ENCODE measurements at places on chromosomes 7 and 10. TPM values are rescaled to one million over a fixed set of nuclear protein-coding genes. Genes with fewer than 3 reads are reported as not detected.

DNA sequence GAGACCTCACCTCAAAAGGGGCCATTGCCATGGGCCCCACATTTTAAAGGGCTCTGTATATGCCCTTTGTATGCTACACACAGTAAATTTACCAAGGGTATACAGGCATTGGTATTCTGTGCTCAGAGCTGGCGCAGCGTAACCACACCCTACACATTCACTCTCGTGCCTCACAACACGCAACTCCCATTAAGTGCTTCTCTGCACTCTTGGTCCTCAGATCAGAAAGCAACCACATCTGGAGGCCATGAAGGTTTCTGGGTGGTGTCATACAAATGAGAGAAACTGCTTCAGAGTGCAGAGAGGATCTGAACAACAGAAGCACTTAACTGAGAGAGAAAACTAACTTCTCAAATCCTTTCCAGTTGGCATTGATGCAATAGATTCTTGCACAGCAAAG lies 9.4 kb upstream of the CACUL1 start:
- DNase-seq: no peak

GRCh38 chr7:116588225-116588624 lies 63.4 kb downstream of the CAV1 start:
- no peak for DNase-seq

GRCh38 chr10:104084482-104085142 lies 1.1 kb downstream of the COL17A1 start:
- DNase-seq: no peak

- no peak for DNase-seq
Observed at GRCh38 chr7:142176901-142177300, 65.4 kb downstream of the MGAM2 start.

GNAI1 gene
- total RNA-seq: 24.5 TPM

DNA sequence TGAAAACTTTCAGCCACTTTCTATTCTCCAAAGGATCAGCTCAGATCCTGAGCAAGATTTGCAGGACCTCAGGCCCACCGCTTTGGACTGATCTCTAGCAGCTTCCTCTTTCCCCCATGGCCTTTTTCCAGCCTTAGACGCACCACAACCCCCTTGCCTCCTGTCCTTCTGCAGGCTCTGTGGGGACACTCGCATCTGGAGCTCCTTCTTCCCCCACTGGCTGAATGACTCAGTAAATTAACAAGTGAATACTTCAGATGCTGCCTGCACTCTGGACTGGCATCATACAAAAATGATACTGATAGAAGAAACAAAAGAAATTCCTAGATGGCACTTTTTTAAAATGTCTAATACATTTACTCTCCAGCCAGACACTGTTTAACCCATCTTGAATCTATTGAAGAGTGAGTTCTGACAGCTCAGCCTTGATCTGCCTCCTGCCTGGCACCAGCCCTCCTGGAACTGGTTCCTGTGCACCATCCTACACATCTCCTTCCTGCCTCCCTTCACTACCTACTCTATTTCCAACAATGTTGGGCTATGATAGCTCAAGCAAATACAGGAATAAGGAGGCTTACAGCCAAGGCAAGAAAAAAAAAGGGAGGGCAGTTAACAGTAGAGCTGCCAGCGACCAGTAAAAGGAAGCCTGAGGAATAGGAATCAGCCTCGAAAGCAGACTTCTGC lies 3.3 kb downstream of the FRMPD2 start:
- no peak for DNase-seq

GRCh38 chr10:50341987-50342386 lies 90.7 kb upstream of the ASAH2 start:
- no peak for DNase-seq

GRCh38 chr7:43646603-43647338 lies 63.9 kb downstream of the STK17A start:
- no peak for DNase-seq

DNA sequence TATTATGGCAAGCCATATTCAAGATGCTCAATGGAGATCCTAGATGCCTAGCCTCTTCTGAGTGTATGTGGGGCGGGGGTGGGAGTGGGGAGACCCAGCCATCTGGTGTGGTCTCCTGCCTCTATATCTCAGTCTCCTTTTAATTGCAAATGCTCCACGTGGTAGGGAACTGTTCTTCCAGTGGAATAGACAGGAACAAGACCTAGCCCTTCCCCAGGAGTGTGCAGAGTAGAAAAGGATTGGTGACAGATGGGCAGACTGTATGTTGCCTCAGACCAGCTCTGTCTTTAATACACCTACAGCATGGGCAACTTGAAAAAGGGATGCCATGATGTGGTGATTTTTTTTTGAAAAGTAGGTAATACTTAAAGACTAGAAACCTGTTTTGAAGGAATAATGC lies 12.6 kb downstream of the CYP3A5 start:
- no peak for DNase-seq

DNA sequence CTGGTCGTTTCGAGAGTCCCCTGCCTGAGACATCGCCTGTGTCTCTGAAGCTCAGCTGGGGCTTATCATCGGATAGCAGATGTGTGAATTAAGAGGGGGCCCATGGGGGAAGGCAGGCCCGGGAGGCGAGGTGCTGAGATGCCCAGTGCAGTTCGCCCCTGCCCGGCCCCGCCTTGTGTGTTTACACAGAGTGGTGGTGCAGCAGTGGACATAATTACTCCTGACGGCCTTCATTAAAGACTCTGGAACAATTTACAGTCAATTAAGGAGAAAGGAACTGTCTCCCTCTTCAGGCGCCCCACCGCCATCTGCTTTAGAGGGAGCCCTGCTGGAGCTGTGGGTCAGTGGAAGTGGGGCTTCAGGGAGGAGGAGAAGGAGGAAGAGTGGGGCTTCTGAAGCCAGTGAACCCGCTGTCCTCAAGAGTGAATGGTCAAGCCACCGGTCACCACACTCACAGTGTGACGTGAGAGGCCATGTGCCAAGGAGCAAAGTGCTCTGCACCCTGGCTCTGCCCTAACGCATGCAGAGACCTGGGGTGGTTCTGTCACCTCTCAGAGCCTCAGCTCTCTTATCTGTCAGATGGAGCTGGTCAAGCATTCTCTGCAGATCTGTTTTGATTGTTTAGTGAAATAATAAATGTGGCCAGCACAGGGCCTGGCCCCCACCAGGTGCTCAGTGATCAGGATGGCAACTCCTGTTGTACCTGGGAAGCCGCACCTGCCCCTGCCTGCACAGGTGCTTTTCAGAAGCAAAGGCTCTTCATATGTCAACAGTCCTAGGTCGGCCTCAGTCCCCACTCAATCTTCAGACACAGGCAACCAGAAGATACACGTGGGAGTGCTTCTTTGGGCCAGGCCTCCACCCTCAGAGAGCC lies 65.6 kb downstream of the CDH23 start:
- no peak for DNase-seq

- DNase-seq: no peak
Observed at GRCh38 chr7:111982133-111982532, 224.1 kb downstream of the DOCK4 start.

ZSCAN25 gene
- total RNA-seq: 20.1 TPM

DNA sequence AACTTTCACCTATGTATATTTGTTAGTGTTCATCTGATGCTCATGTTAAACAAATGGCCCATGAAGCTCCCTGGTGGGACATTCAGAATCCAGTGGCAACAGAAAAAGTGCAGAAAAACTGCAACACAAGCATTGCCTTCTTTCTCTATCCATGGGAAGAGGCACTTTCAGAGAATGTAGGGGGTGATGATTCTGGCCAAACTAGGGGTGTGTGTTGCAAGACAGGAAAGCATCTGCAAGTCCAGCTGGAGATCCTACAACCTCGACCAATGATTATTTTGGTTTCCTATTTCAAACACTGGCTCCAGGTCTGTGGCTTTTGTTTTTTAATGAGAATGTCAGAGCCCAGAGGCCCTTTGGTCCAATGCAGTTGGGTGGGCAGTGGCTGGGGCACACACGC lies 198.7 kb downstream of the CXCL12 start:
- no peak for DNase-seq

DNA sequence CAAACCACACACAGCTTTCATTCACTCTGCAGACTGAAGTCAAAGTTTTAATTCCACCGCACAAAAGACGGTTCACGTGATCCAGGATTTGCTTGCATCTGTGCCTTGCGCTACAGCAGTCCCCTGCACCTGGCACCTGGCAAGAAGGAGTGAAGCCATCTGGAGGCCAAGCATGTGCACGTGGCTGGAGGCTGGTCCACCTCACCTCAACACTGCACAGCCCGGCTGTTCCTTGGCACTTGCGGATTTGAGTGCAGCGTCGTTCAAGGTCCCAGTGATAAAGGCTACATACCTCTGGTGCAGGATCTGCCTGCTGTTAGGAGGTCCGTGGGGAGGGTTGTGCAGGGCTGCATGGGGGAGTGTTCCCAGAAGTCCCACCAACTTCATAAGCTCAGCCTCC lies 248.5 kb upstream of the GRB10 start:
- no peak for DNase-seq

DNA sequence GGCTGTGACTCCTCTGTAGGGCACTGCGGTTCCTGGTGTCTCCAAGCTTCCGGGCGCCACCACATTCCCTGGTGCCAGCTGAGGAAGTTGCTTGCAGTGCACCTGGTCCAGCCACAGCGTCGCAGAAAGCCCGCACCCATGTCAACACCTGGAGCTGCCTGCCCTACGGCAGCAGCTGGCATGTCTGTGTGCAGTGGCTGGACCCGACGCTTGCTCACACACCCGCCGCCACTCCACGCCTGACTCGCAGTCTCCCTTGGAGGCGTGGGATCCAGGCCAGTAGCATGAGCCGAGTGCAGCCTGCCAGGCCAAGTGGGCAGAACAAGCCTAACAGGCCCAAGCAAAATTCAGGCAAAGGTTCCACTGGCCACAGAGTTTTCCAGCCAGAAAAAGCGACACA lies 118.1 kb upstream of the PHF14 start:
- DNase-seq: no peak

GRCh38 chr10:35641676-35642034 lies 441 bp downstream of the FZD8 start:
- no peak for DNase-seq

GIGYF1 gene
- 49.9 TPM for total RNA-seq

GRCh38 chr10:34433241-34434076 lies 381.6 kb downstream of the PARD3 start:
- DNase-seq: no peak

- no peak for DNase-seq
Observed at GRCh38 chr10:129955601-129956285, 8.3 kb downstream of the EBF3 start.

DNA sequence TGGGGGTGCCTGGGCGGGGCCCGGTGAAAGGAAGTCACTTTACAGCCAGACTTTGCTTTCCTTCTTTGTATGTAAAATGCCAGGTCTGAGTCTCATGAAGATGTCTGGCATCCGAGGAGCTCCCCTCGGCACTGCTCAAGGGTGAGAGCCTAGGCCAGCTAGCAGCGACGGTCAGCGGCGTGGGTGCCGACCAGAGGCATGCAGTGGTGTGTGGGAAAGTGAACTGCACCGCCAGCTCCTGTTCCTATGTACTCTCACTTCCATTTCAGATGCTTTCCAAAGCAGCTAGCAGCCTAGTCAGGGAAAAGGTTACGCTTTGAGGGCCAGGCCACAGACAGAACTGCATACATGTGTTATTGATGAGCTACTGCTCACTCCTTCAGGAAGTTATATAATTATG lies 172.8 kb downstream of the ZMYND11 start:
- DNase-seq: no peak

PRPS1L1 gene
- total RNA-seq: not detected

DNA sequence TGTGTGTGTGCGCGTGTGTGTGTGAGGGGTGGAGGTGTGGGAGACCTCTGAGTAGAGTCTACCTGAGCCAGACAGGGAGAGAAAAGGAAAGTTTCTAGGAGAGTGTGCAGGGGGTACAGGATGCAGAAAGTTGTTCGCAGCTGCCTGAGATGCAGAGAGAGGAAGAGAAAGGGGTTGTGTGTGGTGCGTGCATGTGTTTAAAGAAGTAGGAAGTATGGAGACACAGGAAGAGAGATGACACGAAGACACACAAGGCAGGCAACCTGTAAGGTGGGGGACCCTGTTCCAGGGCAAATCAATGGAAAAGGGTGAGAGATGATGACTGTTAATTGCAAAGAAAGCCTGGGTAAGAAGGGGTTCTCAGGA lies 52.2 kb downstream of the C10orf105 start:
- no peak for DNase-seq

DNA sequence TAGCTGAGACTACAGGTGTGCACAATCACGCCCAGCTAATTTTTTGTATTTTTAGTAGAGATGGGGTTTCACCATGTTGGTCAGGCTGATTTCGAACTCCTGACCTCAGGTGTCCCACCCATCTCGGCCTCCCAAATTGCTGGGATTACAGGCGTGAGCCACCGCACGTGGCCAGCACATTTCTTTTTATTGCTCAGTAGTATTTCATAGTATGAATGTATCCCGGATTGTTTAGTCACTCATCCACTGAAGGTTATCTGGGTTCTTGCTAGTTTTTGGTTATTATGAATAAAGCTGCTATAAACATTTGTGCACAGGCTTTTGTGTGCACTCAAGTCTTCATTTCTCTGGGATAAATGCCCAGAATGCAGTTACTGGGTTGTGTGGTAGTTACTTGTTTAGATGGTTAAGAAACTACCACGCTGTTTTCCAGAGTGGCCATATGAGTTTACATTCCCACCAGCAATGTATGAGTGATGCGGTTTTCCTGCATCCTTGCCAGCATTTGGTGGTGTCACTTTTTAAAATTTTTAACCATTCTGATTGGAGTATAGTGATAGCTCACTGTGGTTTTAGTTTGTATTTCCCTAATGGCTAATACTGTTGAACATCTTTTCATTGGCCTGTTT lies 275.8 kb upstream of the LYZL1 start:
- no peak for DNase-seq

SLC29A3 gene
- total RNA-seq: 7.5 TPM

DNA sequence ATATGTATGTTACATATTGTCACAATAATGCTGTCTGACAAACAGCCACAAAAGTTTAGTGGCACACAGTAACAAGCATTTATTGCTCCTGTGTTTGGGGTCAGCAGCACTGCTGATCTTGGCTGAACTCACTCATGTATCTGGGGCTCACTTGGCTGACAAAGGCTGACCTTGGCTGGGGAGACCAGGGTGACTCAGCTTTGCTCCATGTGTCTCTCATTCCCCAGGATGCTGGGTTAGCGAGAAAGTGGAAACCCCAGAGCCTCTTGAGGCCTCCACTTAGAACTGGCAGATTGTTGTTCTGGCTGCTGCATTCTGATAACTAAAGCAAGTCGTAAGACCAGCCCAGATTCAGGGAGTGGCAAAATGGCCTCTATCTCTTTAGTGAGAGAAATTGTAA lies 217.3 kb upstream of the HABP2 start:
- DNase-seq: no peak

DNA sequence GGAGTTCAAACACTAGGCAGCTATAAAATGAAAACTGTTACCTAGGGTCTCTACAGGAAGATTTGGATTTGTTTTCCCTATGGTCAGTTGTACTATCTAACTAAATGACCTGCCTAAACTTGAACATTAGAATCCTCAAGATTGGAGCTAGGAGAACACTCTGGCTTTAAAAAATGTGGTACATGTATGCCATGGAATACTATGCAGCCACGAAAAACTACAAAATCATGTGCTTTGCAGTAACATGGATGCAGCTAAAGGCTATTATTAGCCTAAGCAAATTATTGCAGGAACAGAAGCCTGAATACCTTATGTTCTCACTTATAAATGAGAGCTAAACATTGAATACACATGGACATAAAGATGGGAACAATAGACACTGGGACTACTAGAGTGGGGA lies 87.1 kb upstream of the MAGI2 start:
- DNase-seq: no peak

GRCh38 chr10:124480860-124481259 lies 19.2 kb downstream of the LHPP start:
- no peak for DNase-seq

GRCh38 chr10:113438652-113439051 lies 114.2 kb upstream of the HABP2 start:
- no peak for DNase-seq

- no peak for DNase-seq
Observed at GRCh38 chr10:79150444-79150754, 81.6 kb downstream of the ZMIZ1 start.

Measured in upper lobe of left lung (tissue), 6 donors.